NCI-H69 (cell line): ENCODE measurements at places on chromosomes 7 and 10.

DNA sequence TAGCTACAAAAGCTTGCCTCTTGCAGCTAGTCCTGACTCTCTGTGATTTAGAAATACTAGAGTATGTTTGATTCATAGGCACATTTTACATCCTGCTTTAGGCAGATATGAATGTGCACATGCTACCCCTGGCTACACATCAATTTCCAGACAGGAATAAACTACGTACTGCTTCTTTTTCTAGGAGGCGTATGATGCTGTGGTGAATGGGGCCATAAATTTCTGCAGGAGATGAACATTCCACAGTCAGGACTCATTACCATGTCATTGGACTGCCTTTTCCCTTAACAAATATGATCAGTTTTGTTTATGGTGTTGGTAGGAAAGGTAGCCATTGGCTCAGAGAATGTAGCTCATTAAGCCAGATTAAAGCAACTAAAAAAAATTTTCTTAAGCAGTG, 50.1 kb upstream of the IFRD1 start:
- DNase-seq: no peak

DNA sequence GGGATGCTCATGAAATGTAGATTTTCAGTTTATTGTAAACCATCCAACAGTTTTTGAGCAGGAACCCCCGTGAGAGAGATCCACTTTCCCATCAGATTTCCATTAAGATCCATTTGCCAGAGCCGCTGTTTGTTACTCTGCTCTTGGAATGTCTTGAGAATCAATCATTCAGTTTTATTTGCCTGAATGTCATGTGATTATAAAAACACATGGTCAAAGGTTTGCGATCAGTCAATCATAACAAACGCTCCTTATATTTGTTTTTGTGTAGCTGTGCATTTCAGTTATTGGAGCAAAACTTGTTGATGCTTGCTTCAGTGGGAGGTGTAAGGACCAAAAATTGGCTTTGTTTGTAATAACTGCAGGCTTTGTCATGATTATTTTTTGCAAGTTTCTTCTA, 155.8 kb upstream of the RHOBTB1 start:
- peak; percentile 15 for DNase-seq

GRCh38 chr10:124450783-124451057, 885 bp upstream of the NKX1-2 start:
- no peak for DNase-seq

GRCh38 chr7:31340603-31341002, at the start of gene NEUROD6:
TSS of gene NEUROD6 (minus strand) at chr7:31340726. CDS start at chr7:31339268, 1,458 bp downstream.
- DNase-seq: peak; percentile 15

DNA sequence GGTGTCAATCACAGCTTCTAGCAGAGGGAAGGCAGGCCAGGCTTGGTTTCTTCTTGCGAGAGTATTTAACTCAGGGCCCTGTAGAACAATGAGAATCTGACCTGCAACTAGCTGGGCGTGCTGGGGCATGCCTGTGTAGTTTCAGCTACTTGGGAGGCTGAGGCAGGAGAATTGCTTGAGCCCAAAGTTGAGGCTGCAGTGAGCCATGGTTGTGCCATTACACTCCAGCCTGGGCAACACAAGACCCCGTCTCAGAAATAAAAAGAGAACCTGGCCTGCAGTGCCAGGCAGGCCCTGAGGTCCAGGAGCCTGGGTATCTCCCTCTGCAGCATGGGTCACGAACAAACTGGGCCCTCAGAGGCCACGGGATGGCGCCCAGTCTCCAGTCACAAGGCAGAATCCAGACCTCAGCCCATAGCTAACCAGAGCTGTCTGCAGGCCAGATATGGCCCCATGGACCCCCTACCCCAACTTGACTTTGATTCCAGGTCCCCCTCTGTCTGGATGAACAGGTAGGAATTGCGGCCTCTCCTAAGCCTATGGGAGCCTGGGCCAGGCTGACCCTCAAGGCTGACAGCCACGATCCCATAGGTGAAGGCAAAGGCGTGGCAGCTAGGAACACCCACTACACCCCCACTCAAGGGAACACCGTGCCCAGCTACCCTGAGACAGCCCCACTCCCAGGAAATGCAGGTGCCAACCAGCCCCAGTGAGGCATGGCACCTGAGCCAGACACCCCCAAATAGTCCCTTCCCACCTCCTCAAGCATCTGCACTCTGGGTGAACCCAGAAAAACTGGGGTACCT, 102.7 kb upstream of the TNRC18 start:
- DNase-seq: peak; percentile 77

DNA sequence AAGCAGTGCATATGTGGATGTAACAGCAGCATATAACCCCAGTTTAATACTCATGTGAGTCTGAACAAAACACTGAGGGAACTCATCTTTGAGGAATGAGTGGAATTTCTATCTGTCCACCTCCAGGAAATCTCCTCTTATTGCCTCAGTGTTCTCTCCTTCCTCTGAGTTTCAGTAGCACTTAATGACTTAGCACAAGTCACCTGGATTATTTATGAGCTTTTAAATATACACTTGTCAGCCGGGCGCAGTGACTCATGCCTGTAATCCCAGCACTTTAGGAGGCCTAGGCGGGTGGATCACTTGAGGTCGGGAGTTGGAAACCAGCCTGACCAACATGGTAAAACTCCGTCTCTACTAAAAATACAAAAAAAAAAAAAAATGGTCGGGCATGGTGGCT, 4.3 kb downstream of the LRRC20 start:
- DNase-seq: peak; percentile 80

DNA sequence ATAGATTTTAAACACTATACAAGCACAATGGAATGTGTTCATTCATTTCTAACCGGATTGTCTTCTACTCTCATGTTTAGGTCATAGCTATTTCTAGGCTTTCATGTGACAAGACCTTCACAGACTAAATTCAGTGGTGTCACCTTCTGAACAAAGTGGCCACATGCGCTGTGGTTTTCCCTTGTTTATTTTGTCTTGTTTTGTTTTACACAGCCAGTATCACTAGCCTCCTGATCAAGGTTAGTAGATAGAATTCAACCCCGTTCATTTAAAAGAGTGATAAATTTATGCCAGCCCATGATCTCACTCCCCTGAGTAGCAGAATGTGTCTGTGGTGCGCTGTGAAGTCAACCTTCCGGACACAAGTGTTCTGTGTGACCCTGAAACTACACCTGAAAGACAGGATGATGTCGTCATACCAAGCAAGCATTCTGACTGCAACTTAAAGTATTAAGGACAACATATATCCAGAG, 209.1 kb downstream of the CREB5 start:
- no peak for DNase-seq

DNA sequence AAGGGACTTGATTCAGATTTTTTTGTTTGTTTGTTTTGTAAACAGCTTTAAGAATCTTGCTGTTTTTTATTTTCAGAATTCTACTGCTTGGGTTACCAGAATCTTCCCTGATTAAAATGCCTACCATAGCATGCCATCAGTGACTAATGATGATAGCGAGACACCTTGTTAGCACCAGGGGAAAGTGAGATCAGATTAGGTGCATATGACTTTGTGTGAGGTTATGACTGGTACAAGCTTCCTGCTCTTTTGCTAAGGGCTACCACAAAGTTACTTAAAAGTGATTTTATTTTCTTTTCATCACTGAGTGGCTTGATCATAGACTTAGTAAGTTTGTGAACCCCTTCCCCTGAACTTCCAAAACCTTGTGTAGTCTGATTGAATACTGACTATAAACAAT, 93.5 kb downstream of the SND1 start:
- DNase-seq: no peak

DNA sequence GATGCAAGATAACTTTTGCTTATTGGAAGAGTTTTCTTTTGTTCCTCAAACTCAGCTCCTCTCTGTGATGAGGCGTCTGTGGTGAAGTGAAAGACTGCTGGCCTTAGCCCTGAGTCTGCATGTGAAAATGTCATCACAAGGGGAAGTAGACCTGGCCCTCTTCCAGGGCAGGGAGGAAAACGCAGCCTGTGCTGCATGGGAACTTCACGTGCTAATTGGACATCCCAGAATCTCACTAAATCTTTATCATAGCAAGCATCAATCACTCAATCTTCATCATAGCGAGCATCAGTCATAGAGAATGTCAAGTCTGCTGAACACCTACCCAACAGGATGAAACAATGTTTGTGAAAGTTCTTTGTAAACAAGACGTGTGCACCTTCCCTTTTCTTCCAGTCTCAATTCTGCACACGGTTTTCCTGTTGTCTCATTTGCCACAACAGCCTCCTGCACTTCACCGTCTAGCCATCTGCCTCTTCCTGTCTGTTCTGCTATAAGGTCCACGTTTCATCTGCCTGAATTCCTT, 314.6 kb downstream of the FRMD4A start:
- DNase-seq: no peak

DNA sequence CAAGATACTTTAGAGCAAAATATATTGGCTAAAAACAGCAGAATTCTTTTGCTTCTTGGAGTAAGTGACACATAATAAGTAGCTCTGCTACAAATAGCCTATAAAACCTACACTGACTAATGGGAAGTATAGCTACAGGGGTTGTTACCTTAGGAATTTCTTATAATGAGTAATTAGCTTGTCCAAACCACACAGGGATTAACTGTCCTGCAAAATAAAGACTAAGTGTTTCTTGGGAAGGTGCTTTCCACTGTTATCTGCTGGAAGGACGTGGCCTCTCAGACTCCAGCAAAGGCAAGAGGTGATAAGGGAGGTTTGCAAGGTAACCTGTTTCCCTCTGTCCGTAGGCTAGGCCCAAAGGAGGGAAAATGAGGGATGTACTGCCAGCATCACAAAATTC, 302.4 kb downstream of the DOCK4 start:
- DNase-seq: no peak

- peak; percentile 71 for DNase-seq
Observed at GRCh38 chr7:95917634-95918033, 145.3 kb downstream of the DYNC1I1 start.

GRCh38 chr10:69340695-69341094, 62.4 kb downstream of the HK1 start:
- DNase-seq: no peak

DNA sequence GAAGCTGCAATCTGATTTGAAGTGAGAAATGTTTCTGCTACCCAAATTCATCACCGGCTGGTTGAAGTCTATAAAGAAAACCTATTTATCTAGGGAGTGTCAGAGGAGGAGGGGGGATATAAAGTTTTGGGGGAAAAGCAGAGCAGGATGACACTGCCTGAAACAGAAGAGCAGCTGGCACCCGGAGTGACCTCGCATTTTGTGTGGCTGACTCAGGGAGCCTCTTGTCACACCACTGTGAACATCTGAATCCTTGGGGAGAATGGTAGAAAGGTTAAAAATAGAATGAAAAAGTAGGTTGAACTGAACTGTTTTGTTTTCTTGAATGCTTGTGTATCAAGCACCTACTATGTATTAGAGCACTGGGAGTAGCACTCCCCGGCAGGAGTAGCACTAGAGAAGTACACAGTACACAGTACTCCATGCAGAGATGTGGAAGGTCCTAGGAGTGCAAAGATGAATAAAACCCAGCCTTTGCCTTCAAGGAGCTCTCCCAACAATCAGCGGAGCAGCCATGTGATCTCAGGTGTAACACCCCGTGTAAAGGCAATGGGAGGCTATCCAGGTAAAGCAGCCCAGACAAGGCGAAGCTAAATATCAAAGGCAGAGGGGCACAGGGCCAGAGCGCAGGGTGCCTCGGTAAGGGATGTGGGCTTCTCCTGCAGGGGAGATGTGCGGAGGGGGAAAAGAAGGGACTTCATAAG, 13.5 kb downstream of the CRTAC1 start:
- DNase-seq: no peak

- no peak for DNase-seq
Observed at GRCh38 chr10:90777621-90778020, 80.2 kb downstream of the HTR7 start.

- no peak for DNase-seq
Observed at GRCh38 chr10:69908124-69908523, 106.4 kb downstream of the COL13A1 start.

DNA sequence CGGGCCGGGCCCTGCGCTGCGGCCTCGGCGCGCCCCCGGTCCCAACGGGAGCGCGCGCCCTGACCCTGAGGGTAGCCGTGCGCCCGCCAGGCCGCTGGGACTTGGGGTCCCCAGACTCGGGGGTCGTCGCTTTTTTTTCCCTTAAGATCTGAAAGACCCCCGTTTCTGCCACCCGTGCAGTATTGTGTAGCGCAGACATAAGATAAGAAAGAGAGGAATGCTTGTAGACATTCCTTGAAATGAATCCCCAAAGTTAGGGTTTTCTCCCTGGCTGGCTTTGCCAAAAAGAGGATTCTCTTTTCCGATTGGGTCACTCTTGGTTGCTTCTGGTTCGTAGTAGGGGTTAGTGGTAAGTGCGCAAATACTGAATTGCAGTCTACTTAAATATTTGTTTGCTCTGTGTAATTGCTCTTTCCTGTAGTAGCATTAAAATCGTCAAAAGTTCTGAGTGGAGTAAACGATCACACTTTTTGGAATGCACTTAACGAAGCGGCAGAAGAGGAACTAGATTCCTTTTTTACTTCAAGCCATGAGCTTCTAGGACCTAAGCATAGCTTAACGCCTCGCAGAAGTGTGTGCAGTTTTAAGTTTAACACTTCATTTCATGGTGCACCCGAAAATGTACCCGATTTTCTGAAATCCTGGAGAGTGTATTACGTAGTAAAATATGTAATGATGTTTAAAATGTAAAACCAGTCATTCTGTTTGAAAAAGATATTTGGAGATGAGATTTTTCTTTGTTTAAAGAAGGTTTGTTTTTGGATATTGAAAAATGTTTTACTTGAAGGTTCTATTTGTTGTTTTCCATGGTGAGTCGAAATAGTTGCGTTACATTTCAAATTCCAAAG, 1.3 kb downstream of the CUL1 start:
- DNase-seq: peak; percentile 64

GRCh38 chr7:125526958-125527357, 597.3 kb upstream of the POT1 start:
- no peak for DNase-seq

- no peak for DNase-seq
Observed at GRCh38 chr10:82742478-82742877, 867.5 kb downstream of the NRG3 start.

- DNase-seq: no peak
Observed at GRCh38 chr10:113132591-113133121, 182.6 kb downstream of the TCF7L2 start.

- peak; percentile 23 for DNase-seq
Observed at GRCh38 chr10:32446536-32447406, 831 bp downstream of the CCDC7 start.

- no peak for DNase-seq
Observed at GRCh38 chr10:58765910-58766309, 253.2 kb downstream of the BICC1 start.

- DNase-seq: peak; percentile 43
Observed at GRCh38 chr7:95545007-95545615, 51.2 kb downstream of the PDK4 start.

- DNase-seq: no peak
Observed at GRCh38 chr7:94605031-94605430, 50.9 kb downstream of the SGCE start.

- no peak for DNase-seq
Observed at GRCh38 chr10:80771902-80772555, 234.3 kb downstream of the SH2D4B start.

DNA sequence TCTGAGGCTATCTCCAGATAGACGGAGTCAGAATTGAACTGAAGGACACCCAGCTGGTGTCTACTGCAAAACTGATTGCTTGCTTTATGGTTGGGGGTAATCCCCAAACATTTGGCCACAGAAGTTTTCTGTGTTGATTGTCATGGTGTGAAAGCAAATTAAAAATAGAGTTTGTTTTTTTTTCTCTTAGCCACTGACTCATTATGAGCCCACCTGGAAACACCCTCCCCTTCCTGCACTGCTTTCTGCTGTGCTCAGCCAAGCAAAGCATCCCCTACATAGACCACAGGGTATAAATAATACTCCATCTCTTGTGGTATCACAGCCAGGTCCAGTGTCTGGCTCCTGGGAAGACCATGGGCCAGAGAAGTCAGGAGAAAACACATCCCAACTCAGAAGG, 6.5 kb upstream of the VWC2 start:
- DNase-seq: no peak

- DNase-seq: no peak
Observed at GRCh38 chr10:78600740-78601139, 468.0 kb upstream of the ZMIZ1 start.
